ENCODE measurements at places on chromosomes 3 and 15. TPM values are rescaled to one million over a fixed set of nuclear protein-coding genes. Genes with fewer than 3 reads are reported as not detected.

The SPINK8 gene
- not detected for total RNA-seq

The TP63 gene
- total RNA-seq: 162 TPM

The LRRN1 gene
- total RNA-seq: 0.04 TPM

The KBTBD13 gene
- not detected for total RNA-seq

The SAXO2 gene
- total RNA-seq: not detected

The HYAL1 gene
- total RNA-seq: 6.1 TPM

The NTRK3 gene
- total RNA-seq: 0.80 TPM

The C3orf22 gene
- total RNA-seq: not detected

The SERPINI2 gene
- total RNA-seq: not detected

The PKM gene
- total RNA-seq: 1,076 TPM

The SCN11A gene
- total RNA-seq: under 0.01 TPM

The SNX22 gene
- not detected for total RNA-seq

The PAQR9 gene
- total RNA-seq: not detected

The SLC51B gene
- total RNA-seq: not detected

The GOLGA8R gene
- total RNA-seq: 0.66 TPM

The SLC12A1 gene
- total RNA-seq: not detected

The NDN gene
- 28.1 TPM for total RNA-seq

The HERC2 gene
- 45.0 TPM for total RNA-seq

The COMMD4 gene
- total RNA-seq: 54.4 TPM

The KLHL40 gene
- total RNA-seq: not detected

The RBP2 gene
- not detected for total RNA-seq

Measured in esophagus squamous epithelium (tissue), 5 donors.